ENCODE measurements at places on chromosomes 11 and 22.

- no peak for DNase-seq
These were observed 9.3 kb downstream of the MSANTD4 start for GRCh38 chr11:106012744-106013143.

DNA sequence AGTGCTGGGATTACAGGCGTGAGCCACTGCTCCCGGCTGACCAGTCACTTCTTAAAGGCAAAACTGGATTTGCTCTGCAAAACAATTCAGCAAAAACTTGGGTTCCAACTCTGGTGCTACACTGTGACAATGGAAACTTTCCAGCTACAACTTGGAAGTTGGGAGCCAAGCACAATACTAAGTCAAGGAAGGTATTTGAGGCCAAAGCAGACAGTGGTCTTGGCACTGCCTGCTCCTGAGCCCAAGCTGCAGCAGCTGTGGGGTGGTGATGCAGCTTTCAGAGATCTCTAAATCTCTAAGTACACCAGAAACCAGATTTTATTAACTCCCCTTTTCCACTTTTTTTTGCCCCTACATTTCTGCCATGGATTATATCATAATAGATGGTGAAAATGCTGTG is 17.5 kb downstream of the ADM start:
- peak; percentile 80 for DNase-seq

GRCh38 chr11:78916759-78917158 is 342.1 kb upstream of the NARS2 start:
- no peak for DNase-seq

DNA sequence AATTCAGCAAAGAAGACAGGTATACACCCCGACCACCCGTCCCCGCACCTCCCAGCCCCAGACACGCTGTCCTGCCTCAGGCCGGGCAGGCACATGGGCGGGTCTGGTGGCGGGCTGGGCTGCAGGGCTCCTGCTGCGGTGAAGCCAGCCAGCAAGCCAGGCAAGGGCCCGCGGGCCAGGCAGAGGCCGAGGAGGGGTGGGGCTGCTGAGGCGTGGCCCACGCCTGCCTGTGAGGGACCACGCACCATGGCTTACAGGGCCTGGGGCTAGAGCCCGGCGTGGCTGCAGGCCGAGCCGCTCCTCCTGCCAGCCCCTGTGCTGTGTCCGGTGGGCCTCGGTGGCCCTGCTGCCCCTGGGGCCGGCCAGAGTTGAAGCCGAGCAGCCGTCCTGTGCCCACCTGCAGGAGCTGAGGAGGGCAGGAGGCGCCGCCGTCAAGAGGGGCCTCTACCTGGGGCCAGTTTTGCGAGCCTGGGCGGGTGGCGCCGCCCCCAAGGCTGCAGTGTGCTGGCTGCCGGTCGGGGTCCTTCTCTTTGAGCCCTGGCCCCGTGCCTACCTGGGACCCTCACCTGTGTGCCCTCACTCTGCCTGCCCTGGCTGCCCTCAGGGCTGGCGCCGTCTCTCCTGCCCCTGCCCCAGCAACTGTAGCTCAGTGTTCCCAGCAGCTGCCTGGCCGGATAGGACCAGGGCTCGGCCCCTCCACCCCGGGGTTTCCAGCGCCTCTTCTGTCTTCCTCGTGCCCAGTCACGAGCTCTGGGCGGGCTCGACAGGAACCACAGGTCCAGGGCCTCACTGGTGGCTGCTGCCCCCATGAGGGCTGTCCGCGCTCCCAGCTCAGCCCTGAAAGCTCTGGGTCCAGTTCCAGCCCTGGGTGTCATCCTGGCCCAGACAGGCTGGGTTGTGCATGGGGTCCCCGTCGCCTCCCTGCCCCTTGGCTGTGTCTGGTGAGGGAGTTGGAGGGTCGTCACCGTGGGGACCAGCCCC is 38.4 kb downstream of the MOB2 start:
- no peak for DNase-seq

GRCh38 chr11:128208329-128209137 is 378.8 kb downstream of the ETS1 start:
- DNase-seq: peak; percentile 34

- no peak for DNase-seq
These were observed 5.9 kb downstream of the MMP11 start for GRCh38 chr22:23778577-23778900.

DNA sequence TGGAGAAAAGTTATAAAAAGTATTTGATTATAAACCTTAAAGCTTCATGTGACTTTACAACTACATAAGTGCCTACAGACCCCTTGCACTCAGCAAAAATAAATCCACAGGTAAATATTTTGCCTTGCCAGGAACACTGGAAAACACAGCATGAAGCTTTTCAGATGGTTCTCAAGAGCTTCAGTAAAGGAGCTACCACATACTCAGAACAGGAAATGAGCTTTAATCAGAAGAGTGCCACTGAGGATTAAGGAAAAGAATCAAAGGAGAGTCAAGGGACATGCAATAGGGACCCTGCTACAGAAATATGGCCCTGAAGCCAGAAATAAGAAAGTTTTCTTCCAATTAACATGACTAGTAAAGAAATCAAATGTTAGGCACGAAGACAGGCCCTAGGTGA is 1.2 kb downstream of the CASP1 start:
- DNase-seq: no peak

GRCh38 chr22:20663137-20663828 is 110.6 kb upstream of the SERPIND1 start:
- DNase-seq: no peak
